Left ventricle myocardium inferior (tissue), 1 donor: ENCODE measurements at places on chromosomes 4 and X.

DNA sequence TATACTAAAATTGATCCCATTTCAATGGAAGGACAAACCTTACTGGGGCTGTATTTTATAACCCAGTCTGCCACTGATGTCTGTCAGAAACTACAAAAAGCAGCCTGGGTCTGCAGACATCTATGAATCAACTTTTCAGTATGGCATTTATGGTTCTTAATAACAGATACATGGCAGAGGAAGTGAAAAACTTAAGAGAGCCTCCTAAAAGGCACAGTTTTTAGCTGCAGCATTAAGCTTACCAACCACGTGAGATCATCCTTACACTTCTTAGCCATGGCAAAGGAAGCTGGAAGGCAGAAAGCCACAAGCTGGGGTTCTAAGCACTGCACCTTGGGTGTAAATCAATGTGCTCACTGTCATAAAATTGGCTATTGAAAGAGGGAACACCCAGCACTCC is 16.6 kb upstream of the UGT2B17 start:
- no peak for DNase-seq

GRCh38 chr4:165217325-165217724 is 10.0 kb downstream of the KLHL2 start:
- DNase-seq = no peak

DNA sequence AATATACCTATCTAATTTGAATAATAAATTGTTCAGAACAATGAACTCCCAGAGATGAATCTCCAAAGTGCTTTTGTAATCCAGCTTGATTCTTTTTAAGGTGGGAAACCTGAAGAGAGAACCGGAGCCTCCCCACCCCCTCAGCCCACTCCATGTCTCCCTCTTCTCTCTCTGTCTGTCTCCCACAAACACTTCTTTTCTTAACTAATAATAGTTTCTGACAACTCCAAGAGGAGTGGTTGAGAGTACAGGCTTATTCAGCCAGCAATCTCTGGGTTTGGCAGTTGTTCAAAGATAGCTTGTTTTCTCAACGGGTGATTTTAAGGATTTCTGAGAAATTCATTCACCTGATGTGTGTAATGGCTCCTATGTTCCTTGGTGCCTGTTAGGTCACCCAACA is 23.4 kb downstream of the PPP4R3C start:
- DNase-seq = no peak

GRCh38 chrX:38652934-38653442 is 91.6 kb downstream of the TSPAN7 start:
- no peak for DNase-seq

- no peak for DNase-seq
Observed at GRCh38 chrX:106263817-106264216, 95.7 kb downstream of the PWWP3B start.

GRCh38 chr4:152374153-152374552 is 161.7 kb downstream of the FBXW7 start:
- DNase-seq = no peak

GRCh38 chr4:39563346-39563847 is 36.2 kb upstream of the UGDH start:
- no peak for DNase-seq
